Fibroblast of villous mesenchyme (primary cell): ENCODE measurements at places on chromosomes 4 and X. TPM values are rescaled to one million over a fixed set of nuclear protein-coding genes. Genes with fewer than 3 reads are reported as not detected.

- DNase-seq = peak; percentile 31
Measured at GRCh38 chr4:125123570-125124109, 191.1 kb upstream of the FAT4 start.

- DNase-seq = no peak
Measured at GRCh38 chrX:1545776-1546408, 8.9 kb upstream of the P2RY8 start.

GRCh38 chrX:43618366-43619205 lies 37.5 kb upstream of the MAOA start:
- DNase-seq = no peak

- DNase-seq = no peak
Measured at GRCh38 chr4:158090323-158090722, 82.5 kb downstream of the GASK1B start.

GRCh38 chr4:153466081-153466948 lies at the start of gene TMEM131L:
TMEM131L (plus strand) TSS chr4:153466360; CDS start chr4:153466398, 38 bp downstream.
- DNase-seq = peak; percentile 65

DNA sequence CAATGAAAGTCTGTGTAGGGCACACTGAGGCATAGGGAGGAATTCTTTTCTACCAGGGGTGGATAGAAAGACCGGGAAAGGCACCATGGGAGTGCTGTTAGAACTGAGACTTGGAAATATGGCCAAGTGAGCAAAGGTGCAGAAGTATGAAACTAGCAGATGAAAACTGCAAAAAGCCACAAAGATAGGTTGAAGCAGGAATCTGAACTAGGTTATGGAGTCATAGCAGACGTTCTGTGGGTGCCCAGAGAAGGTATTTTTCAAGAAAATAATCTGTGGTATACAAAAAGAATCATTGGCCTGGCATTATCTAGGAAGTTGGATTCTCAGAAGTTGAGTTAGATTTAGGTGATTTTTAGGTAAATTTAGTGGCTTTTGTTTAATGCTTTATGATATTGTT lies 48.5 kb downstream of the SMAD1 start:
- no peak for DNase-seq

GRCh38 chr4:101279377-101279871 lies 67.9 kb downstream of the PPP3CA start:
- DNase-seq = peak; percentile 98

Gene GAGE1
- total RNA-seq = not detected in 2 replicates

- DNase-seq = peak; percentile 73
Measured at GRCh38 chrX:154738011-154738738, 12.7 kb downstream of the GAB3 start.

DNA sequence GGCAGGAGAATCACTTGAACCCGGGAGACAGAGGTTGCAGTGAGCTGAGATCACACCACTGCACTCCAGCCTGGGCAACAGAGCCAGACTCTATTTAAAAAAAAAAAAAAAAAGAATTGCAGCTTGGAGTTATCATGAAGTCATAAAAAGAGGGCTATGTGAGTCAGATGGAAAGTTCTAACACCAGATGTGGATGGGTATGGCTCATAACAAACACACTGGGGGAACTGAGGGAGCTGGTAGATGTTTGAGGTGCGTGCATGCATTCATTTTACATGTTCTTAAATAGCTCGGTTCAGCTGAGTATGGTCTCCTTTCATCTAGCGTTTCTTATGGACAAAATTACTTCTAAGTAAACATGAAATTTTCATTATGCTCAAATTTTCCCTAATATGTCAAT lies 11.7 kb downstream of the TRMT2B start:
- DNase-seq = peak; percentile 6

GRCh38 chr4:98633159-98633558 lies 25.3 kb downstream of the TSPAN5 start:
- no peak for DNase-seq

DNA sequence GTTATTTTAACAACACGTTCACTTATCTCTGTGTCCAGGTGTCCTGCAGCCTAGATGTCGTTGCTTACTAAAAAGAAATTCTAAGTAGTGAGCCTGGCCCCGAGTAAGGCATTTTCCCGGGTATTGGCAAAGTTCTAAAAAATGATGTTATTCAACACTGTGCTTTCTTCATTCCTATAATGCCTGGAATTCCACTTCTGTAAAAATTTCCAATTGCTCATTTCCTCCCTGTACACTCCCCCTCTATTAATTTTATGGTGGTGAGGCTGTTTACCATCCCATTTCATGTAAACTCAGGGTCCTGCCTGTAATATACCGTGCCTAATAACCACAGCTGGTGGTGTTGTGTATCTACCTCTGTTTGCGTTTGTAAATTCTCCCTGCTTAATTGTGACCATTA lies 14.2 kb downstream of the BST1 start:
- peak; percentile 65 for DNase-seq

GRCh38 chr4:132596186-132596585 lies 552.9 kb upstream of the PCDH10 start:
- no peak for DNase-seq

Gene PAGE5
- not detected in 2 replicates for total RNA-seq

DNA sequence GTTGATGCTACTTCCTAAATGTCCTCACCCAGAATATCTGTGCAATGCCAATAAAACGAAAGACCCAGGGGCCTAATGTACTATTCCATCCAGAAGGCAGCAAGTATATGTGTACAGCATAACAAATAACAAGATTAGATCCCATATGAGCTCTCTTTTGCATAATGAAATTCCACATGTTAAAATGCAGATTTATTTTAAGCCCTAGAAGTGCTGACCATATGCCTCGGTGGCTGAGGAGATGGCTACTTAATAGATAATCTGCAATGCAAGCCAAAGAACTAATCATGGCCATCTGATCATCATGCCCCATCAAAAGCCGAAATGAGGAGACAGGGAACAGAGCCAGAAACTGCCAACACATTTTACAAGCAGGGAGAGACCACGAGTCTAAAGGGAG lies 293.5 kb downstream of the KCNIP4 start:
- DNase-seq = peak; percentile 52

GRCh38 chr4:48033825-48034413 lies 17.3 kb downstream of the NIPAL1 start:
- DNase-seq = peak; percentile 17

Gene CSAG2
- total RNA-seq = not detected in 2 replicates

DNA sequence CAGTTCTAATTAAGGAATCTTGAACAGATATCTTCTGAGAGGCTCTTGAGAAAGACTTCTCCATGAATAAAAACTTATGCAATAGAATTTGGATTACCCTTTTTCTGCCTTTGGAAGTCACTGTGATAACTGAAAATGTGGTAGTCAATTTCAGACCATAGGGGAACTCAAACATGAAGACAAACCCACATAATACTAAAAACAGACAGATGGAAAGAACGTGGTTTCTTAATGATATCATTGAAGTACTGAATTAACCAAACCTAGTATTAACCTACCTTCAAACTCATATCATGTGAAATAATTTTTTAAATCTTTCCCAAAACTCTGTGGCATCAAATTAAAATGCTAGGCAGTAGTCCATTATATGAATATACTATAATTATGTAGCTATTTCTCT lies 153.5 kb downstream of the CAMK2D start:
- no peak for DNase-seq

DNA sequence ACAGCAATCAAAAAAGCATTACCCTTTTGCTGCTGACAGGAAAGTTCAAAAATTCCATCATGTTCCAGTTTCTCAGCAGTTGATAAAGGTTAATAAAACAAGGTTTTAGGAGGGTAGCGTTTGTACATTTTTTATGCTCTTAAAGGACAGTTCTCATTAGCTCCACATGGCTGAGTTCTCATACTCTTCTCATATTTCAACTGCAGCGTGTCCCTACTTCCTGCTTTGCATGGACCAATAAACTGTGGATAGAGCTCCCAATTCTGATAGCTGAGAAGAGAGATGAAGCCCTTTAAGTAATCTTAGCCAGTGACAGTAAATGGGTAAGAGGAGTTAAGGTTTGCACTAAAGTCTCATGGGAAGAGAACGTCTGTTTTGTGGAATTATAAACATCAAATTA lies 53.5 kb downstream of the SPANXA2 start:
- DNase-seq = peak; percentile 36

Gene NAA11
- total RNA-seq = 0.97 TPM in 1 of 2 replicates, not detected in the other

Gene TMPRSS11F
- not detected in 2 replicates for total RNA-seq

Gene MGAT4D
- total RNA-seq = not detected in 2 replicates

DNA sequence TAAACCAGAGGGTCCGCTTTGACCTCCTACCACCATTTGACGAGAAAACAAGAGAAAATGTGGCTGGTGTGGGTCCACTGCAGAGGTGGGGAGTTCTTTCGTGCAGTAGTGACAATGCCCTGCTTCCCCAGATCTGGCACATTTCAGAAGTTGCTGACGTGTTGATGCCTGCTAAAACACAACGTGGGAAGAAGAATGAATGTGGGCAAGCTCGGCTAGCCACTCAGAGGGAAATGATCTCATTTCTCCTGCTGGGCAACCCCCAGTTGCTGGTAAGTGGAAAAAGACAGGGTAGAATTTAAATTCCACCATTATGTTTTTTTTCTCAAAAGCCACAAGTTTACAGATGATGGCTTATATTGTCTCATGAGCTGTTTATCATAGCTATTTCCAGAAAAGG lies 77.9 kb downstream of the LUZP4 start:
- peak; percentile 55 for DNase-seq

GRCh38 chr4:149886786-149887490 lies 71.3 kb upstream of the IQCM start:
- DNase-seq = no peak

- no peak for DNase-seq
Measured at GRCh38 chr4:7773401-7774180, 166.1 kb downstream of the AFAP1 start.

GRCh38 chr4:99276417-99276816 lies 14.4 kb downstream of the ADH1A start:
- no peak for DNase-seq

Gene BEND4
- not detected in 2 replicates for total RNA-seq

GRCh38 chr4:124632439-124632838 lies 80.1 kb downstream of the ANKRD50 start:
- DNase-seq = no peak

DNA sequence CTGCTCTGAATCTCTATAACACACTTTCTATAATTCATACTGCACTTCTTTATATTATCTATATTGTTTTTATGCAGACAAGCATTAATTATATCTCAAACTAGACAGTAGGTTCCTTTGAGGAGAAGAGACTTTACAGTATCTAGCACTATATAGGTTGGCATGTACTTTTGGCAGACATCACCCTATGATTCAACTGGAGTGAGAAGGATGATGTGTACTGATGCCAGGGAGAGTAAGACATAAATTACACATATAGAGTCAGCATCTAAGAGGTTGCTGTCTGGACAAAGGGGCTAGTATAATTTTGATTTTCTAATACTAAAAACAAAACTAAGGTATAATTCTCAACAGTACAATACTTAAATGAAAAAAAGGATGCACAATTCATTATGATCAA lies 5.1 kb upstream of the RBM41 start:
- DNase-seq = no peak
